ENCODE measurements at places on chromosomes 4 and X. TPM values are rescaled to one million over a fixed set of nuclear protein-coding genes. Genes with fewer than 3 reads are reported as not detected.

Gene SLC10A6
- polyA plus RNA-seq, result 0.30 TPM

Gene ARFIP1
- polyA plus RNA-seq, result 44.2 TPM

Gene PRRG3
- 4.9 TPM for polyA plus RNA-seq

Gene ANK2
- 80.7 TPM for polyA plus RNA-seq

Gene ING2
- polyA plus RNA-seq, result 26.2 TPM

Gene STARD8
- 17.4 TPM for polyA plus RNA-seq

Gene ESX1
- polyA plus RNA-seq, result not detected

Gene TEX11
- 0.17 TPM for polyA plus RNA-seq

Gene PPBP
- 14.8 TPM for polyA plus RNA-seq

Gene LRP2BP
- polyA plus RNA-seq, result 6.9 TPM

Gene NAA11
- polyA plus RNA-seq, result not detected

Gene COX7B2
- polyA plus RNA-seq, result not detected

Gene SATL1
- polyA plus RNA-seq, result 0.57 TPM

Gene ARHGAP6
- polyA plus RNA-seq, result 15.0 TPM

Gene TRIM60
- not detected for polyA plus RNA-seq

Gene SLC9A6
- 17.7 TPM for polyA plus RNA-seq

Gene PROM1
- 44.6 TPM for polyA plus RNA-seq

Gene VSIG1
- 1.1 TPM for polyA plus RNA-seq

Gene SLITRK4
- polyA plus RNA-seq, result 17.9 TPM

Gene TCEANC
- polyA plus RNA-seq, result 6.9 TPM

Gene SYTL4
- 24.5 TPM for polyA plus RNA-seq

Gene ADH4
- 0.71 TPM for polyA plus RNA-seq

Gene GPR173
- polyA plus RNA-seq, result 26.3 TPM

Gene TMEM271
- polyA plus RNA-seq, result not detected

Gene RXFP1
- 0.37 TPM for polyA plus RNA-seq

Gene CFP
- polyA plus RNA-seq, result 0.85 TPM

Gene ARX
- not detected for polyA plus RNA-seq

Gene SMIM10
- 10.5 TPM for polyA plus RNA-seq

Gene RASSF6
- 8.8 TPM for polyA plus RNA-seq

Gene TGIF2LX
- polyA plus RNA-seq, result not detected

Gene RIPPLY1
- 2.8 TPM for polyA plus RNA-seq

Gene TAPT1
- 49.4 TPM for polyA plus RNA-seq

Gene STOX2
- 14.2 TPM for polyA plus RNA-seq

Gene PDK3
- 12.5 TPM for polyA plus RNA-seq

Gene HSFX4
- polyA plus RNA-seq, result 0.25 TPM

Data from left kidney (tissue), 8 donors.